Osteoblast (primary cell): ENCODE measurements at places on chromosomes 11 and 22.

- DNase-seq, result peak; percentile 92
Observed at GRCh38 chr22:37544955-37545702, 15.2 kb upstream of the CDC42EP1 start.

DNA sequence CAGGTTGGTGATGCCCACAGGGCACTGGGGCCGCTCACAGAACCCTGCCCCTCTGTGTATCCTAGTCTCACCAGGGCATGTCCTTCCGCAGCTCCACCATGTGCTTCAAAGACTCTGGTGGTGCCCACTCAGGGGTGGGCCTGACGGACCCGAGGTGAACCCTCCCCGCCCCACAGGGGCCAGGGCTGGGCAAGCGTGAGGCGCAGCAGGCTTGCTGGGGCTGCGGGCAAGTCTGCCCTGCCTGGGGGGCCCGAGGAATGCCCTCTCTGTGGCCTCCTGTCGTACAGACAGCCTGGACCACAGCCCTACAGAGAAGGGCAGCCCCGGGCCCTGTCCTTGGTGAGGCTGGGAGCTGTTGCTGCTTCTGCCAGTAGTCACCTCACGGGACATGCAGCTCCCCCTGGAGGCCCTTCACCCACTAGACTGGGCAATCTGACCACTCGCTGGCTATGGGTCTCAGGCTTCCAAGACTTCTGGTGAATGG, 40.2 kb downstream of the TBX1 start:
- peak; percentile 90 for DNase-seq

DNA sequence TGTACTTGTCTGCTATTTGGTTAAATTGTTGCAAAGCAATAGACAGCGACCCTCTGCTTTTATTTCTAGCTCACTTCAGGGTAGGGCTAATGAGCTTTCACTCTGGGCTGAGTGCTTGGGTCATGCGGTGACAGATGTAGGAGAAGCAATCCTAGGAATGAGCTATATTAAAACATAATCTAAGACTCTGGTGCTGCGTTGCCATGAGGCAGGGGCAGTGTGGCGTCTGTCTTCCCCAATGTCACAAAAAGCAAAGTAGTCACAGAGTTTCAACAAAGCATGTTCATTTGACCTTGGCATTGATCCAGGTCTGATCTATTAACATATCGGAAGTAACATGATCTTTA, 55.5 kb upstream of the GRAMD1B start:
- no peak for DNase-seq

DNA sequence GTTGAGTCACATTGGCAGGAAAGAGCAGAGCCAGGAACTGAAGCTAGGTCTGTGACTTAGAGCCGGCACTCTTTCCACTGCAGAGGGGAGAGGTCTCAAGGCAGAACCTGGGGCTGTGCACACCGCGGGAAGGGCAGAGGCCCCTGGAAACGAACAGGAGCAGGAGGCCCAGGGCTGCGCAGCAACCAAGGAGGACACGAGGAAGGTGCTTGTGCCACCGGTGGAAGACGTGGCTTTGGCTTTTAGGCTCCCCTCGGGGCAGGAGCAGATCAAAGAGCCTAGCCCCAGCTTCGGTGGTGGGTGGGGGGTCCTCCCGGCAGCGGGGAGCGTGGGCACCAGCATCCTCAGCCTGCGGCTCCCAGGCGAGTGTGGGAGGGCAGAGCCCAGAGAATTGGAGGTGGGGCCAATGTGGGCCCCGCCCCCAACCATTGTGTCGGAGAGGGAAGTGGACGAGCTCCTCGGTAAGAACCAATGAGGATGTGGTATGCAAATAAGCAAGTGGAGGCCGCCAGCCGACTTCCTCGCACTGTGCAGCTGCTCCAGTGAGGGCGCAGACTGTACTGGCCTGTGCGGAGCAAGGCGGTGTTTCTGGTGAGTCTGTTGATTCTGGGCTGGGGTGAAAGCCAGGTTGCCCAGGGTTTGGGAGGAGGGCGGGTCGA, at the start of gene CCDC116:
CCDC116 (plus strand) TSS at position 524 of the 659 bp plus-strand sequence. CDS start 422 bp downstream, outside the sequence.
- peak; percentile 74 for DNase-seq

- DNase-seq, result peak; percentile 86
Observed at GRCh38 chr22:30606455-30607299, at the start of gene TCN2. Gene TCN2, plus strand, starts transcription at chr22:30607174. Its CDS starts 158 bp downstream, at chr22:30607332.

DNA sequence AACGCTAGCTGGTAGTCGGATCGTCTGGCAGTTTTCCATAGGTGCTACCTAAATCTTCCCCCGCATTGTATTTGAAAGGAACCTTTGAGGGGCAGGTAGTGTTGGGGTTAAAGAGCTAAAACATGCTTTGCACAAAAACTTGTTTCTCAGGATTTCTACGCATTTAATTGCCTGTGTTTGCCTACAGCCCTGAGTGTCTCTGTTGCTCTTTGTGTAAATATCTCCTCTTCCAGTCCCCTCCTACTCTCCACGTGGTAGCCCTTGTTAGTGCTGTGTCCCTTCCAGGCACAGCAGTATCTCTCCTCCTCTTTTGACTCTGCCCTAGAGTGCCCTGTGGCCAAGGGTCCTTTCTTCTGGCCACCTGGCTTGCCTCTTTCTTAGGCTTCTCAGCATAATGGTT, 81.7 kb downstream of the BARX2 start:
- DNase-seq, result no peak

DNA sequence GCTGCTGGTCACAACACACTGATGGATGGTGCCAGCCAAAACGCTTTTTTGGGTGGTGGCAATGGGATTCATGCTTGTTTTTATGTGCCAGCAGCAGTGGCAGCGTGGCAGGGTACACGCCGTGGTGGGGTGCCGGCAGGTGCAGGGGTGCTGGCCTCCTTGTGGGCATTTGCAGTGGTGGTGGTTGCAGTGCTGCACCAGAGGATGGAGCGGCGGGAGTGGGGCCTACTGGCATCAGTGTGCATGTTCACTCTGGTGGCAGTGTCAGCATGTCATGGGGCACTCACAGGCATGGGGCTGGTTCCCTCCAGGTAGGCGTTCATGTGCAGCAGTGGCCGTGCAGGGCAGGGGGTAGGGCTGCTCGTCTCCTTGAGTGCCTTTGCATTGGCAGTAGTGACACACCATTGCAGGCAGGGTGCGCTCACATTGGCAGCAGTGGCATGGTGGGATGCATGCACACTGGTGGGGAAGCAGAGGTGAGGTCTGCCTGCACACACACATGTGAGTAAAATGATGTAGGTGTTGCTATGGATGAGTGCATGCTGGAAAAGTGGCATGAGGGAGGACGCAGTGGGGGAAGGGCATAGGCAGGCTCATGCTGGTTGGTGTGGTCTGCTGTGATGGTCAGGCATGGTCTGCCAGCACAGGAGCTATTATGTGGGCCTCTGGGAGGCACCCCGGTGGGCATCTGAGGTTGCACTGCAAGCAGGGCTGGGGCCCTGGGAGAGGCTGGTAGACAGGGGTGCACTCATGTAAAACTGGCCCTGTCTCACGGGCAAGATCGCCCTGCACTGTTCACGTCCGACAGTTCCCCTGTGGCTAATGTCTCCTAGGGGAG, 29.9 kb downstream of the CCDC15 start:
- DNase-seq, result peak; percentile 49

DNA sequence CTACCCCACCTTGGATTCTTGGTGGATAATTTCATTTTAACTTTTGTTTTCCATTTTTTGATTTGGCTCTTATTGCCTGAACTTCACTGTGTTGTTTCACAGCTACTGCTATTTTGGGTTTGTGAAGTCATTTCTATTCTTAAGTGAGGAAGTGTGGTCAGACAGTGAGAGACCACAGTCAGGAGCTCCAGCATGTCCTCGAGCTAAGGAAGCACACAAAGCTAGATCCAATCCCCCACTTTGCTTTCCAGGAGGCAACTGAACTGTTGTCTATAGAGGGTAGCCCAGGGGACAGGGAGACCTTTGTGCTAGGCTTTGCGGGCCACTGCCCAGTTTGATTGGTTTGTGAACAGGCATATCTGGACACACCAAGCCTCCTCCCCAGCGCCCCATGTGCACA, 251.8 kb upstream of the KIRREL3 start:
- DNase-seq, result no peak

GRCh38 chr11:8459711-8460399, 134.2 kb downstream of the STK33 start:
- no peak for DNase-seq

DNA sequence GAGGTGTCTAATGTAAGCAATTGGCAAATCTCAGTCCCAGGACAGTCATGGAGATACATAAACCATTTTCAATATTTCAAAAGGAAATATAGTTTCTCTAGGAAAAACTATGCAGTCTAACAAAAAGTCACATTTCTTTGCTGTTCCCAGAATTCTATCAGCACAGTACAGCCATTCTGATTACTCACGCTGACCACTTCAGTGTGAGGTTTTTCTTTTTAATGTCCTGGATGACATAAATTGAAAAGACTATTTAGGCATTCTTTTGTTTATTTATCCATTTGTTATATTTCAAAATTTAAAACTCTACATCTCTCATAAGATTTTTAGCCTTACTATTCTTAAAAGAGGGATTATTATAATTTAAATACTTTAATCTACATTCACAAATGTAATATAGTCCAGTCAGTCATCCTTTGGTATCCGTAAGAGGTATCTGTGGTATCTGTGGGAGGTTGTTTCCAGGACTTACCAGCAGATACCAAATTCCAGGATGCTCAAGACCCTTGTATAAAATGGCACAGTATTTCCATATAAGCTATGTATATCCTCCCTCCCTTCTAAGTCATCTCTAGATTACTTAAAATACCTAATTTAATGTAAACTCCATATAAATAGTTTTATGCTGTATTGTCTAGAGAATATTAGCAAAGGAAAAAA, 331.1 kb upstream of the PITPNB start:
- DNase-seq, result peak; percentile 71

DNA sequence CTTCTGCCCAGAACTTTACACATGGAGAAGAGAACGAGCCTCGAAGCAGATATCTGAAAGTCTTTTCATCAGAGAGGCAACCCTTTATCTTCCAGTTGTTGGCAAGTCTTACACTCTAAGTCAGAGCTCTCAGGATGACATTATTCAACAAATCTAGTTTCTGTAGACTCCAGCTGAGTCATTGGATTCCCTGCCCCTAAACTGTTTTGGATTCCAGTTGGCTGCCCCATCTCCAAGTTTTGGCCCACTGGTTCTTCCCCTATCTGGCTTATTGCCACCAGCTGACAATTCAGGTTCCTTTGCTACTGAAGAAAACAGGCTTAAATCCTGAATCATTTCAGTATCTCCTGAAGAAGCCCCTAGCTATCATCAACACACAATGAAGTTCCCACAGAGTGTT, 14.2 kb downstream of the SAAL1 start:
- no peak for DNase-seq

DNA sequence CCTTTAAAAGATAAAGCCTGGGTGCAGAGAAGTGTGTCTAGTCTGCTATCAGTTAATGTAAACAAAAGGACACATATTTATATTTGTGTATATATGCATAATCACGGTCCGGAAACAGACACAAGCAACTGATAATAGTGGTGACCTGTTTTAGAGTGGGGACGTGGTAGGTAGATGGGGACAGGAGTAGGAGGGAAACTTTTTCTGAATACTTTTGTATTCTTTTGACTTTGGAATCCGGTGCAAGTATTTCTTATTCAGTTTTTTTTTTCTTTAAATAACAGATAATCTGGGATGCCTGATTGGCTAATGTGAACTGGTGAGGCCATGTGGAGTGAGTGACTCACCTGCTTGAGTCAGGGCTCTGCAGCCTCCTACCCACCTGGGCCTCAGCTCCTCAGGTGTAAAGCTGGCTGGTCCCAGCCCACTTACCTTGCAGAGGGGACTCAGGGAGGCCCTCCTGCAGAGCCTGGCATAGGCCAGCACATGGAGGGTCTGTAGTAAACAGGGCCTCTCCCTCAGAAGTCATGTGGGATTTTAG, 15.3 kb downstream of the MICAL2 start:
- no peak for DNase-seq

GRCh38 chr11:114008331-114008730, 33.4 kb downstream of the HTR3A start:
- no peak for DNase-seq

- no peak for DNase-seq
Observed at GRCh38 chr22:18008136-18008535, 16.2 kb downstream of the MICAL3 start.

DNA sequence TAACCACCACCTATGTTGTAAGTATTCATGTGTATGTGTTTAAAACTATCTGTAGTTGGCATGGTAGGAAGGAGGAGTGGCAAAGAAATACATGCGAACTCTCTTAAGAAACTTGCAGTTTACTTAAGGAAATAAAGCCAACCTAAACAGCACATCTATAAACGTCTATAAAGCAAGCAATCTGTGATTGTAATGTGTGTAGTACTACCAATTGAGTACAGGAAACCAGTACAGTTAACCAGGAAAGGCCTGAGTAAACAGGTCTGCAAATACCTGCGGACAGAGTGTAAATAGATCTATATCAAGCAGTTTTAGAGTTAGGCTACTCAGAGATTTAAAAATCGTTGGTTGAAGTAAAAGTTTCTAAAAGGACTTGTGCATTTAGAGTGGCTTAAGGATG, 59.5 kb upstream of the AMOTL1 start:
- DNase-seq, result no peak

GRCh38 chr11:1224111-1224490, 1.2 kb downstream of the MUC5B start:
- DNase-seq, result peak; percentile 92

DNA sequence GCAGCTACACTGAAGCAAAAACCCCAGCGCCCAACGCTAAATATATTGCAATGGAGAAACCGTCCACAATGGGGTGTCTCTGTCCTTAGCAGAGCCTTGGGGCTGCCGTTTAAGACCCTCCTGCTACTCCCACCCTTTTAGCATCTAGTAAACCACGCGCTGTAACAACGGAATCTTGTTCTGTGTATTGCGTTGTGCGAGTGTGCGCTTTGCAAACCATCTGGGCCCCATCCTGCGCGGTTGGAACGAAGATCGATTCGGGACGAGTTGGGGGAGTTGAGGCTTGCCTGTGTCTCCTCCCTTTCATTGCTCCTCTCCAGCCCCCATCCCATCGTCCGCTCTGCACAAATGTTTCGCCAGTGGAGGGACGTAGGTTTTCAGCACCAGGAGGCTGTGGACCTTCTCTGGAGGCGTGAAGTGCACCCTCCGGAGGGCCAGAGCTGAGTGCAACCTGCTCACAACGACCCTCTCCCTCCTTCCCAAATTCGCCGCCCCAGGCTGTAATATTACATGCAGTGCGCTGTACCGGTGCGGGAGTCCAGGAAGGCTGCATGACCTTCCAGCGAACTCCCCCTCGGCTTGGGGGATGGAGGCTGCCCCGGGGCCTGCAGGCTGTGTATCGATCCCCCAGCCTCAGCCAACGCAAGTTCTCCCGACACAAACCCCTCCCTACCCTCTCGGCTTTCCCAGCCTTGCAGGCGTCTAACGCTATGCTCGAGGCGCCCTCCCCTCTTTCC, 1.6 kb upstream of the KMT2A start:
- DNase-seq, result peak; percentile 83

DNA sequence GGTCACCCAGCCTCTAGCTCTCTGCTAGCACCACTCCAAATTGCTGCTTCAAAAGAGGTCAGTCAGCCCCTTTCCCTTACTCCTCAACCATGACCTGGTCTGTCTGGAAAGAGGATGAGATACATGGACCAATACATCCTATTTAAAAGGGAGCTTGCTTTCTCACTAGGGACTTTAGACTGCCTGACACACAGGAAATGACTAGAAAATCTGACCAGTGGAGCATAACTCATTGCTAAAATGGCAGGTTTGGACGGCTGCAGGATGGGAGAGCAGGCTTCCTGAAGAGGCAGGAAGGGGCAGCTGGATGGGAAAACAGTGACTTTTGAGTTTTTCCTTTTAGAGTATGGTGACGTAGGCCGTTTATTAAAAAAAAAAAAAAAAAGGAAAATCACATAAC, 25.3 kb downstream of the STIM1 start:
- DNase-seq, result peak; percentile 82
